ENCODE measurements at places on chromosomes 2 and 18.

DNA sequence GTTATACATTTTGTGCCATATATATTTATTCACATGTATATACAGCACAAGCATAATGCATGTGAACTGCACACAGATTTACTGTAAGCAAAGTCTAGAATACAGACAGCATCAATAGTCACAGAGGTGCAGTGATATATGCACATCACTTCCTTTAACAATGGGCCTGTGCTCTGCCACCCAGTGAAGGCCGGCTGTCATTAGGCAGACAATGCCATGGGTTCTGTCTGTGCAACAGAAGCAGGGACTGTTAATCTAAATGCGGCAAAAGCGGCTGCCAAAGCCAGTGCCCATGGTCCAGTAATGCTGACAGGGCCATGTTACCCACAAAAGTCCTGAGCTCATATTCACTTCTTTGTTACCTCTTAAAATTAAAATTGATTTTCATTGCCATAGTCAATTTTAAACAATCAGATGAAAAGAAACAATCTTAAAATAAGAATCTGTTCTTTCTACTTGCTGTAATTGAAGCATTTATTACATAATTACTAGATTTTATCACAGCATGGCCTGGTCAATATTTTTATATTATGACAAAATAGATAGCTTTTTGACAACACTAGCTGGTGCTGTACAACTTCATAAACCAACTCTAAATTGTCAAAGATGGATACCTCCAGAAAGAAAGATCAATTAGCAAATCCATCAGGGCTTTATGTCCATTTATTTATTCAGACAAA lies 232.0 kb downstream of the STK39 start:
- DNase-seq, result no peak

GRCh38 chr2:586641-587076 lies 90.5 kb downstream of the TMEM18 start:
- no peak for DNase-seq

DNA sequence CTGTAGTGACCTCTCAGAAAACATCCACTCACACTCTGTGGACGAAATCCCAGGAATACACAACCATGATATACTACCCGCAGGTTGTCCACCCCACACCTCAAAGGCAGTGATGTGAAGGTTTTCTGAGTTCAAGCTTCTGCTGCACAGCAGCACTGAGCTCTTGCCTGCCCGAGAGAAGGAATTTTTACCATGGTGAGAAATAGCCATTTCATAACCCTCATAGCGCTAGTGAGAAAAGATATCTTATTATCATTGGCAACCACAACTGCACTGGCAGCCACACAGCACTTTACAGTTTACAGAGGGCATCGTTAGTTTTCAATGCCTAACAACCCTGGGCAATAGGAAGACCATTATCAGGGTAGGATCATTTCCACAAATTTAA lies 36.9 kb downstream of the NAPG start:
- DNase-seq, result no peak

DNA sequence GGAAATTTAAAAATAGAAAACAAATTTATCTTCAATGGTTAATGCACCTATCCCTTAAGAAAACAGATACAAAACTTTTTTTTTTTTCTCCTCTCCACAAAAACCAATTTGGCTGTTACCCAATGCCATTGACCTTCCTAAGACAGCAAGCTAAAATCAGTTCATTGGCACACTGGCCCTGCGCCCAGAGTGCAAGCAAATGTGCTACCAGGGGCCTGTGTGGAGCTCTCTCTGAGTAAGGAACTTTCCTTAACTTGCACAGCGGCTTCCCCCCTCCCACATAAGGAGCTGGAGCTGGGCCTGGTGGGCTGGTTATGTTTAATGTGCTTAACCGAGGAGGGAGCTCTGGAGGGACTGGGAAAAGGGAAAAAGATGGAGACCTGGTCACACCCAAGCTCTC lies 17.6 kb upstream of the POU3F3 start:
- no peak for DNase-seq

GRCh38 chr2:43276266-43276941 lies 50.0 kb upstream of the ZFP36L2 start:
- DNase-seq, result no peak

DNA sequence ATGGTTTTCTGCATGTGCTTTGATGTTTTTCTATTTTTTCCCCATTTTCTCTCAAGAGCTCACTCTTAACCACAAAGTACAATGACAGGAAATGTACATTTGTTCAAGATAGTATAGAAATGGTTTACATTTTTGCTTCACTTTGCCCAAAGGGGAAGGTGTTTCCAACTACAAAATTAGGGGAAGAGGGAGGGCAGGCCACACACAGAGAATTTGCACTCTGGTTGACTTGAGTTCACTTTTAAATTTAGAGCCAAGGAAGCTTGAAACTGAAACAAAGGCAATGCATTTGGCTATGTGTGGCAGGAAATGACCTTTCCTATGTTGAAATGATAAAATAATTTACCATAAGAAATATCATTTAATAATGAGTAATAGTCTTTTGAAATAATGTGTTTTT lies 19.1 kb upstream of the VIT start:
- DNase-seq, result no peak

- no peak for DNase-seq
These were observed 40.8 kb downstream of the MTERF4 start for GRCh38 chr2:241061275-241061674.

DNA sequence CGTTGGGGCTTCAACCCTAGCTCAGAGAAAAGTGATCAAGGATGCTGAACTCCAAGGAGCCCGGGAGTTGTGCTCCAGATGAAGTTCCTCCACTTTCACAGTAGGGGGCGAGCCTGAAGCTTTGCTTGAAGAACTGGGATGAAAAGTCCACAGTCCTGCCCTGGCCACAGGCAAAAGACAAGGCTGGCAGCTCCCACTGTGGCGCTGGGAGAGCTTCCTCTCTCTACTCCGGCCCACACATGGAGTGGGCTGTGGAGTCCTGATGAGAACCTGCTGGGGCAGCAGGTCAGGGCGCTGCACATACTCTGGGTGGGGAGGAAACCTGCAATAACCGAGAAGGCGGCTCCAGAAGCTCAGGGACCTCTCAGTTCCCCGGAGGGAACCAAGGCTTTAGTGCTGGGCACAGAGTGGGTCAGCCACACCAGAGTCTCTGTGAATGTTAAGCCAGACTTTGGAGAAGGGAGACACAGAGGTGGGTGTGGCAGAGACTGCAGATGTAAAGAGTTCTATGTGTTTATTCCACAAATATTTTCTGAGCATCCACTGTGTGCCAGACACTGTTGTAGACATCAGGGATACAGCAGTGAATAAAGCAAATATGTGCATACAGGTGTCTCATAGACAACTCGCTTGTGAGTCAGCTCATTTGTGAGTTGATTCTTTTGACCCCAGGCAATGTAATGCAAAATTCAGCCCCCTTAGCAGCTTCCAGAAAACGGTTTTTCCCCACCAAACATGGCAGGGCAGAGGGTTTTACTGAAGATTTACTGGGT lies 48.0 kb upstream of the MRPL33 start:
- no peak for DNase-seq

DNA sequence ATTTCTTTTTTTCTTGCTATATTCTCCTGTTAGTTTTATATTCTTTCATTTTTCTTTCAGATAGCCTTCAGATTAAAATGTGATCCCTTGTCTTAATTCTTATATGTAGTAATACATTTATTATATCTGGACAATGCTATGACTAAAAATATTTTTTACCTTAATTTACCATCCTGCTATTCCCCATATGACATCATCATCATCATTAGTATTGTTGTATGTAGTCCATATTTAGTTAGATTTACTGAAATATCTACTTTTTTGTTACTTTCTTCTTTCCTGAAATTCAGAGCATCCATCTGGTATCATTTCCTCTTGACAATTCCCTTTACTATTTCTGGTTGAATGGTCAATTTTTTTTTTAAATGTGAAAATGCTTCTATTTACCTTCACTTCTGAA lies 951.6 kb upstream of the POU3F3 start:
- no peak for DNase-seq

- DNase-seq, result no peak
These were observed 56.1 kb downstream of the TNP1 start for GRCh38 chr2:216803791-216804190.

- no peak for DNase-seq
These were observed 98.8 kb downstream of the RIF1 start for GRCh38 chr2:151508519-151508918.

DNA sequence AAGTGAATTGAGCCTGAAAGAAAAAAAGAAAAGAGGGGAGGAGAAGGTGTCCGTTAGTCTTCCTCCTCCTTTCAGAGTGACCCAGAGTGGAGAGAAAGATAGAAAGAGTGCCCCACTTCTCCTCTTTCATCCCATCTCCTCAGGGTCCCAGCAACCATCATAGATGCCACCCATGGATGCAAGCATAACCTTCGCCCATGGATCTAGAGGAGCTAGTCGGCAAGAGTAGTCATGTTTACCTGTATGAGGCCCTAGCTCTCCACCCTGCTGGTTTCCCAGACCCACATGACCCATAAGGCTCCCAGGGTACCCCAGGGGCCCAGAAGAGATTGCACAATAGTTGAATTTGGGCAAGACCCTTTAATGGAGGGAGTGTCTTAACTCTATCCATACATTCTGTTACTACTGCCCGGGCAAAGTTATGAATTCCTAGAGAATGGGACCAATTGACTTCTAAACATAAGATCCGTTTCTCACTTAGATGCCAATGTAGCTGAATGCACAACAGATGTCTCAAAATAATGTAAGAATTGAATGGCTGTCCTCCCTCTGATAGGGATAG lies 56.1 kb upstream of the CDCA7 start:
- no peak for DNase-seq

- no peak for DNase-seq
These were observed 1791.6 kb downstream of the SUCLG1 start for GRCh38 chr2:82667491-82667890.

DNA sequence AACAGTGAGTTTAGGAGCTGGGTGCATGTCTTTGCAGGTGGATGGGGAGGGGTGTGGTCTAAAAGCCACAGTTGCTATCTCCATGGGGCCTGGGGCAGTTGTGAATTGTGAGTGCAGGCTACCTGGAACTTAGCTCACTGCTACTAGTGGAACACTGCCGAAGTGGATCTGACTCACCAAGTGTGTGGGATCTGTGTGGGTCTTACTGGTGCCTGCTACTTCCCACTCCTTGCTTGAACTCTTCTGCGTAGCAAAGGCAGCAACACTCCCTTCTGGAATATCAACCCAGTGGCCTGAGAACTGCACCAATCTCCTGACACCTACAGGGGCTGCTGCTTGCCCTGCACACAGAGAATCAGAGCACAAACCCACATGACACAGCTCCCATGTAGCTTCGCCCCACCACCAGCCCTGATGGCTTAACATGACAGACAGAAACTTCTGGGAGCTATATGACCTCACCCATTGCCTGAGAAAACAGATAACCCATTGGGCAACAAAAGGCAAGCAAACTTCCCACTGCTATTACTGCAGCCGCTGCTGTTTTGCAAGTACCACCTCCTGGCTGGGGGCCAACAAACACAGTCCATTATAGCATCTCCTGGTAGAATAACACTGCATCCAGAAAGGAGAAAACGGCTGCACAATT lies 455.1 kb upstream of the DDX18 start:
- no peak for DNase-seq

DNA sequence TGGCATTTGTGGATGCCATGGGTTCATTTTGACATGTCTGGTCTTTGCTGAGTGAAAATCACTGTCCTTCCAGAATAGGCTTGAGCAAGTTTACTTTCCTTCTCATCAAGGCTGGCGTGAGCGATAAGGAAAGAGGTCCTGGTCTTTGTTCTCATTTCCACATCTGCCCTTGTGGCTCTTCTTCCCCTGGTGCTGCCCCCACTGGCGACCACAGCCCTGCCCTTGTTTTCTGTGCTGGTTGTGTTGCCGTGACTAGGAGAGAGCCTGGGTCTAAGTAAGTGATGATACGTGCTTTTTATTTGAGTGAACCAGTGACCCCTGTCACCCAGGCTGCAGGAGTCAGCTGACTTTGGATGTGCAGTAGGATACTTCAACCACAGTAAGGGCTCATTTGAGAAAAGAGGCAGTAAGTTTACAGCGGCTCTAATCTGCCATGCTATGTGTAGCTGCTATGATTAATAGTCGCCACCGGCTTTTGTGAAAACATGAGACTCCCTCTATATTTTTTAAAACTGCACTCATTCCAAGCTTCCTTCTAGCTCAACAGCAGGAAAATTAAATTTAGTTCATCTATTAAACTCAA lies 441.7 kb downstream of the RNF144A start:
- DNase-seq, result no peak

DNA sequence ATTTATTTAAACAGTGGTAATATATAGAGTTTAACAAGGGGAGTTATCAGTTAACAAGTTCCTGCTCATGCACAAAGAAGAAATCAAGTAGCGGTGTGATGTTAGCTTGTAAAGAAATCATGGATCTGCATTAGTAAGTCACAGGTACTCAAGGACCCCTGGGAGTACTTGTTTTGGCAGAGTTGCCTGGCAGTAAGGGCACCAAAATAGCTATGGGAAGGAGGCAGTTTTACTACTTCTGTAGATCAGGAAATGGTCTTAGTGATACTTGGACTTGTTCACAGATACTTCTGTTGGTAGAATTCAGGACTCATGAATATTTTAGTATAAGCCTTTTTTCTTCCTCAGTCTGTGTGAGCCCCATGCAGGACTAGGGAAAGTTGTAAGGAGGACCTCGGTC lies 107.3 kb upstream of the IL1R2 start:
- no peak for DNase-seq

DNA sequence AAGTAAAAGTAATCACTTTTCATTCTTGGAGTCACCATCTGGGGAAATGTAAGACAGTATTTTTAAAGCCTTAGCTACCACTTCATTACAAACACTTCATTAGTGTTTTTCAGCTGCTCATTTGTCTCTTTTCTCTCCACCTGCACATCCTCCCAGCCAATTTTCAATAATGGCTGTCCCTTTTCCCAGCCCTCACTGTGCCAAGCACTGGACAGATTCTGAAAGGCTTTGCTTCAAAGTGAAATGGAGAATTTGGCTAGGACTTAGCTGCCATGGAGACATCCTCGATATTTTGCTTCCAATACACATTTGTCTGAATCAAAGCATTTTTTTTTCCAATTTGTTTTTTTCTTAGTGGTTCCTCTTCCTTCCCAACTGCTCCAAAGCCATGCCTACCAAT lies 272.4 kb upstream of the NRXN1 start:
- no peak for DNase-seq

DNA sequence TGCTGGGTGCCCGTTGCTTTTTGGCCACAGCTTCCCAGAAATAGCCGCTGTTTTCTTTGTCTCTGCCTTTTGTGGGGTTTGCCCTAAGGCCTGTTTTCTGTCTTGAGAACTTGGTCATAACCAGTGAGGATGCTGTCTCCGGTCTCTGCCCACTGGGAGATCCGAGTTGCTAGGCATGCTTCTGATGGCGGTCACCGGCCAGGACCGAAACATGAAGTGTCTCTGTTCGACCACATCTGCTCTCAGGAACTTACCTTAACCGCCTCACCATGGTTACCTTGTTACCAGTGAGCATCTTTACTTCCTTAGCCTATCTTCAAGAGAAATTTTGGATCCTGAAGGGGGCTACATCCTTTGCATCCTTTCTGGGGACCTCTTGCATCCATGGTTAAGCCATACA lies 91.9 kb downstream of the RTP5 start:
- DNase-seq, result no peak

- DNase-seq, result no peak
These were observed 538.3 kb downstream of the CNTNAP5 start for GRCh38 chr2:124563426-124563825.
